ENCODE measurements at places on chromosomes 5 and 9.

- DNase-seq, result no peak
Measured at GRCh38 chr5:119302449-119302848, 53.4 kb upstream of the TNFAIP8 start.

- DNase-seq, result no peak
Measured at GRCh38 chr5:73603998-73604397, 22.0 kb upstream of the ARHGEF28 start.

- no peak for DNase-seq
Measured at GRCh38 chr5:167709625-167710024, 581.8 kb upstream of the WWC1 start.

- DNase-seq, result no peak
Measured at GRCh38 chr9:103707181-103707580, 386.9 kb upstream of the SMC2 start.

- DNase-seq, result no peak
Measured at GRCh38 chr5:355379-355935, 33.9 kb downstream of the AHRR start.

DNA sequence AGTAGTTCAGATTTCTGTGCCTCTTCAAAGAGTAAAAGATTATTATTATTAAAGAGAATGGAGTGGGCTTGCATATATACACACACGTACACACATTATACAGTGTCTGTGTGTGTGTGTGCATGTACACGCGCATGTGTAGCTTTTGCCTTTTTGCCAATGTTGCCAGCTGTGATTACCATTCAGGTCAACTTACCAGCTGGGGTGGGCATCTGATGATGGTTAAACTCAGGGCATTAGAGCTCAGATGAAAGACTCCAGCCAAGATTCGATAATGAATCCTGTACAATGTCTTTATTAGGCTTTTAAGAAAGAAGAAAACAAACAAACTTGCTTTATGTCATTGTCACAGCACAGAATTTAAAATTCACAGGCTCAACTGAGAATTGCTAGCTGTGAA lies 296.5 kb upstream of the DMAC1 start:
- no peak for DNase-seq

DNA sequence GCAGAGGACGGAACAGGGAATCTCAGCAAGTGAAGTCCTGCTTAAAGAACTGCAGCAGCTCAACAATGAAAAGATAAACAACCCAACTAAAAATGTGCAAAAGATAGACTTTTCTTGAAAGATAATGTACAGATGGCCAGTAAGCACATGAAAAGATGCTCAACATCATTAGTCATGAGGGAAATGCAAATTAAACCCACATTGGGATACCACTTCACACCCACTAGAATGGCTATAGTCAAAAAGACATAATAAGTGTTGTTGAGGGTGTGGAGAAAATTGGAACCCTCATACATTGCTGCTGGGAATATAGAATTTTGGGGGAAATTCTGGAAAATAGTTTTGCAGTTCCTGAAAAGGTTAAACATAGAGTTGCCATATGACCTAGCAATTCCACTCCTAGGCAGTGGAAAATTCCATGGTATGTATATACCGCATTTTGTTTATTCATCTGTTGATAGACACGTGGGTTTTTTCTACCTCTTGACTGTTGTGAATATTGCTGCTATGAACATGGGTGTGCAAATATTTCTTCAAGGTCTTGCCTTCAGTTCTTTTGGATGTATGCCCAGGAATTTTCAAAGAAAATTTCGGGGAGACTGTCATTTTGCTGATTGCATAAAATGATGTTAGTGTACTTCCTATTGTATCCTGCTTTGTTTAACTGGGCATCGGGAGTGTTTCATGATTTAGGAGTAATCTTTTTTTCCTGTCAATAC lies 7.2 kb downstream of the CNOT8 start:
- DNase-seq, result no peak

GRCh38 chr5:44997506-44997905 lies 188.8 kb downstream of the MRPS30 start:
- DNase-seq, result no peak

DNA sequence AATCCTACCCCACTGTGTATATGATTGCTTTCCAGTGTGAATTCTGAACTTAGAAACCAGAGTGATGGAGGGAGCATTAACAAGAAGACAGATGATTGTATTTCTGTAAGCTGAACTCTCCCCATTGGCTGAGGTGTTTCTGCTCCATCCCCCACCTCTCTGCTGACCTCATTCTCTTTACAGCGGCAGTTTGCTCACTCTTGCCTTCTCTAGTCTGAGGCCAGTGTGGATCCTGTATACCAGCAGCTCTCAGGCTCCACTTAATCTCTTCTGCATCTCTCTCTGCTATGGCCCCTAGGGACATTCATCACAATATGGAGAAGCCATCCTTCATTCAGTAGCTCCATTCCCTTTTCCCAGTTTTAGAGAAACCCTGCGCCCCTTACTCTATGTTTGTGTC lies 358.8 kb downstream of the MAN2A1 start:
- DNase-seq, result no peak

DNA sequence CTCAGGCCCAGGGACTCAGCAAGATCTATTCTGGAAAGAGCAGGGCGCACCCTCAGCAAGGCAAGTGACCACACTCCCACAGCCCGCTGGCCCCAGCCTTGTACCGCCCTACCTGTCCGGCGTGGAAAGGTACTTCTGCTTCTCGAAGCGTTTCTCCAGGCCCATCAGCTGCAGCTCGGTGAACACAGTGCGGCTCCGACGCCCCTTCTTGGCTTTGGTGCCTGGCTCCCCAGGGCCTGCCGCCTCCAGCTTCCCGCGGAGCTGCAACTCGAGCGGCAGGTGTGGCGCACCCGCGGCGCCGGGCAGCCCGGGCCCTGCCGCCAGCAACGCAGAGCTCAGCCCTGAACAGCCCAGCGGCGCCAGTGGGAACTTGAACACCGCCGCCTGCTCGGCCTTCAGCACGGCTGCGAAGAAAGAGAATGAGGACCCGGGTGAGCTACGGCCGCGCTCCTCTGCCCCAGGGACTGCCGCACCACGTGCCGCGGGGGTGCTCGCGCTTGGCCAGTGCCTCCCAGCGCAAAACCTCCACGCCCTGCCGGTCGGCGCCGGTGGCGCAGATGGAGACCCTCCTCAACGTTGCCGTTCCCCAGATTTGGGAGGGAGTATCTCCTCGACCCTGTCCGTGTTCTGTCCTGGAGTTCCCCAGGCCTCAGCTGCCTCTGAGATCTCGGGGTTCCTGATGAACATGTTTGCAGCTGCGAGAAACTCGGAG lies 2.2 kb downstream of the BARX1 start:
- peak; percentile 54 for DNase-seq

- no peak for DNase-seq
Measured at GRCh38 chr9:85995599-85995998, 54.7 kb downstream of the NAA35 start.

GRCh38 chr5:64826541-64826940 lies 57.8 kb downstream of the CWC27 start:
- no peak for DNase-seq

GRCh38 chr5:92177926-92178487 lies 794.9 kb upstream of the ARRDC3 start:
- DNase-seq, result no peak

GRCh38 chr5:107112216-107112615 lies 558.5 kb downstream of the EFNA5 start:
- DNase-seq, result no peak

DNA sequence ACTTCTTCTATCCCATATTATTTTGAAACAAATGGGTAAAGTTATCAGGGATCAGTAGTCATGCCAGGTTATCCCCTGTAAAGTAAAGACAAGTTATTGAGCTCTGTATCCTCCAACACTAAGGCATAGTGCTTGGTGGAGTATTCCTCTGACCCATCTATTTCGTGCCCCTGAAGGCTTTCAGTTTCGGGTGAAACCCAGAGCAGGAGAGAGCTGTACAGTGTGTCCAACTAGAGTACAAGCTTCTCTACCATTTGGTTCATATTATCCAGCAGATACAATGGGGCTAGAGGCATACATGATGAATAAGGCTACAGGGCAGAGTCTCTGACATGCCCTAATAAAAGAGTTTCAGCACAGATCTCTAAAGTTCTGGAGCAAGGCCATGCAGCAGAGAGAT lies 3.2 kb upstream of the SLC22A4 start:
- no peak for DNase-seq

- DNase-seq, result no peak
Measured at GRCh38 chr9:85858056-85858750, 82.7 kb upstream of the NAA35 start.

GRCh38 chr5:178469975-178470759 lies 120.0 kb downstream of the COL23A1 start:
- DNase-seq, result no peak

GRCh38 chr5:124522992-124523391 lies 223.4 kb downstream of the ZNF608 start:
- DNase-seq, result no peak

- DNase-seq, result no peak
Measured at GRCh38 chr5:50445296-50445949, 4.3 kb upstream of the EMB start.

GRCh38 chr9:2023532-2023931 lies 8.4 kb downstream of the SMARCA2 start:
- no peak for DNase-seq

- no peak for DNase-seq
Measured at GRCh38 chr5:2998106-2998505, 246.6 kb upstream of the IRX2 start.

Data from nephron progenitor cell (in vitro differentiated cells).